Thoracic aorta (tissue), 2 donors: ENCODE measurements at places on chromosomes 2 and 18. TPM values are rescaled to one million over a fixed set of nuclear protein-coding genes. Genes with fewer than 3 reads are reported as not detected.

DNA sequence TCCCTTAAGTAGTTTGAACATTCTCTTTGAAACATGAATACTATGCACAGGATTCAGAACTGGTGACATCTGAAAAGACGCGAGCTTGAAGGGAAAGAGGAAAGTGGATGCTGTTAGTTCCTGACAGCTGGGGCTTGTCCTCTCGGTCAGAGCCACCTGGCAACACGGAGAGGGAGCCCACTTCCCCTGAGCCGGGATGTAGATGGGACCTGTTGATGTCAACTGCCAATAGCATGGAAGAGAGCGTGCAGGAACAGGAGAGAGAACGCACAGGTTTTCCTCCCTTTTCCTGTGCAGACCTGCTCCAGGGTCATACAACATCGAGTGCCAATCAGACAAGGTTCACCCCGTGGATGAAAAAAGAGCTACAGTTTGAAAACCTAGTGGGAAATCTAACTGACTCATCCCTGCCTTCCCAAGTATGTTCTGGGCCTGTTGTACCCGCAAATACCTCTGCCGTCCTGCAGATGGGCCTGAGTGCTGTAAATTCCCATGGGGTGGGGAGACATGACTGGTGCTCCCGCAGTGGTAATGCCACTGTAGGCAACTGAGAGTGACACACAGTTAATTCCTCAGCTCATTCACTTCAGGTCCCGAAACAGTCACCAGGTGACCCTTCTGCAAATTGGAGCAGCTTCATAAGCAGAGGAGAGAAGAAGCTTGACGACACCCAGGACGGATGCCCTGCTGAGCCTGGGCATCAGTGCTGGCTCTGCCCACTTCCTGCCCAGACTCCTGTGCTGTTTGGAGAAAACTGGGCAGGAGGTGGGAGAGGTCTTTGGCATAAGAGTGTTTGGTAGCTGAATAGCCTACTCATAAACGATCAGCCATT lies 13.9 kb upstream of the MBP start:
- H3K27me3 ChIP-seq, result no peaks in the 10 kb centered on the region
- no peak overlapping the region for H3K4me3 ChIP-seq
- DNase-seq, result no peak
- no peaks in the 10 kb centered on the region for H3K4me1 ChIP-seq
- H3K36me3 ChIP-seq, result no peaks in the 10 kb centered on the region
- H3K27ac ChIP-seq, result no peak overlapping the region

DNA sequence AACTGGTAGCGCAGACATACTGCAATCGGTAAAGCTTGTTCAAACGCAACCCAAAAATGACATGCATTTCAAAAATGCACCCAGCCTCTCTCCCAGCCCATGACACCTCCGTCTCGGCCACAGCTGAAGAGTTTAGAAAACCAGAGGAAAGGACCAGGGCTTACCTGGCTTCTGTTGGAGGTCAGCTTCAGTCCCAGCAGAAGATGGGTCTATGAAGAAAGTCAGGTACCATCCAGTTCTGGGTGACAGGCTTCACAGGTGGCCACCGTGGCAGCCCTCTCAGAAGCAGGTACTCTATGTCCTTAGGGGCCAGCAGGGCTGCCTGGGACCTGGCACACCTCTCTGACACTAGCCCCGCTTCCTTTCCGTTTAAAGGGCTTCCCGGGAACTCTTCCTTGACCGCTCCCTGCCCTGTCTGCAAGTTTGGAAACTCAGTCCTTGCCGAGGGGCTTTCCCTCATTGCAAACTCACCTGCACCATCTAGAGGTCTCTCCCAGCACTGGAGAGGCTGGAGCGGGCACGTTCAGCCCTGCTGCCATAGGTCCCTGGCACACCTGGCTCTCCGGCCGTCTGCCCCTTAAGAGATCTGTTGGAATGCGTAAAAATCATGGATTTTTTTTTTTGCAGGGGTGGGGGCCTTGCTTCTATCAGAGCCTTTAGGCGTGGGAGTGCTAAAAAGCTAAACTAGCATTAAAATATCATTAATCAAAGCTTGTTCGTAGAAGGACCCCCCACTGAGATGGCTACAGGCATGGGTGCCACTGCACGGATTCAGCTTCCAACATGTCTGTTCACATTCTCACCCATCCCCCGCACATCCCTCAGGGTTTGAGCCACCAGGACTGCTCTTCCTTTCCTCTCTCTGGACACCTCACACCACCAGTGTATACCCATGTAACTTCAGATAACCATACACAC lies at the start of gene EDAR:
EDAR (minus strand) TSS at position 425 of the 918 bp plus-strand sequence. CDS start 58,206 bp downstream, outside the sequence.
- H3K36me3 ChIP-seq, result no peaks in the 10 kb centered on the region
- H3K27me3 ChIP-seq, result no peaks in the 10 kb centered on the region
- no peak for DNase-seq
- H3K4me1 ChIP-seq, result no peaks in the 10 kb centered on the region

DNA sequence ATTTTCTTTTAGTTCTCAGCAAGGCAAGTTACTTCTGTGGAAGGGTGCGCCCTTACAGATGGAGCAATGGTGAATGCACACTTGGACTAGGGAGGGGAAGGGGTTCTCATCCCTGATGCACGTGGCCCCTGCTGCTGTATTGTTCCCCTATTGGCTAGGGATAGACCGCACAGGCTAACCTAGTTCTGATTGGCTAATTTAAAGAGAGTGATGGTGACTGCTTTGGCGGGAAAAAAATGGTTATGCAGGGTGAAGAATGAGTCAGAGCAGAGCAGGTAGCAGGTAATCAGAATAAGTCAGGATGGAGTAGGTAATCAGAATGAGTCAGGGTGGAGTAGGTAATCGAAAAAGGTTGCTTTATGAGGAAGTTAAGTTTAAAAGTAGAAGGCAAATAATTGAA lies 171.5 kb downstream of the MTCL1 start:
- H3K27me3 ChIP-seq, result no peaks in the 10 kb centered on the region
- H3K4me3 ChIP-seq, result no peak overlapping the region
- no peak overlapping the region for H3K27ac ChIP-seq
- H3K4me1 ChIP-seq, result no peaks in the 10 kb centered on the region
- H3K36me3 ChIP-seq, result no peaks in the 10 kb centered on the region

DNA sequence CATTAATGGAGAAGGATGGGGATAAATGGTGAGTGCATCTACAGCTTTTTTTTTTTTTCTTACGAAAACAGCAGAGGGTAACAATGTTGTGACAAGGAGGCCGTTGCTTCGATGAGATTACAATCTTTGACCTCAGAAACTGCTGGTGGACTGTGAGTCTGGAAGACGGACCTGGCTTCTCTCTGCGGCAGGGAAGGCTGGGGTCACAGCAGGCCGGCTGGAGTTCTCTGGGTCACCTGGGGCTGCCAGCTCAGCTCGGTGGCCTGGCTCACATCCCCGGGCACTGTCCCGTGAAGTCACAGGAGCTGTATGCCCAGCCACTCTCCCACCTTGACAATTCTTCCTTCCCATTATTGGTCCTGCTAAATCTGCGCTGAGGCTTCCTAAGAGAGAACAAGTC lies 160.8 kb downstream of the ACKR3 start:
- no peaks in the 10 kb centered on the region for H3K27me3 ChIP-seq
- no peak for DNase-seq
- H3K27ac ChIP-seq, result no peak overlapping the region

Gene IL18R1
- total RNA-seq, result 22.2 TPM

DNA sequence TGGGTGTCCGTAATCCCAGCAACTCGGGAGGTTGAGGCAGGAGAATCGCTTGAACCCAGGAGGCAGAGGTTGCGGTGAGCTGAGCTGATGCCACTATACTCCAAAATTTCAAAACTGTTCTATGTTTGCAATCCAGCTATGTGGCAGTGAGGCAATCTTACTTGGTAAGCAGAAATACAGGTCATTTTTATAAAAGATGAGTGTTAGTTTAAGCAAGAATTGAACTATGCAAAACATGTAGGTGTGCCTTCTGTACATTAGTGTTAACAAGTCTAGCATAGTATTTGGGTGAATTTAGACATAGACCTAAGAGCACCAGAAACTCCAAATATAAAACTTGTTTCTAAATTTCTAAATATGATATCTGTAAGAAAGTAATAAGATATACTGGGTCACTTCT lies 7.2 kb downstream of the DSC1 start:
- DNase-seq, result no peak
- H3K27ac ChIP-seq, result no peak overlapping the region
- H3K4me1 ChIP-seq, result no peaks in the 10 kb centered on the region
- no peaks in the 10 kb centered on the region for H3K36me3 ChIP-seq

GRCh38 chr18:33107511-33107910 lies 333.0 kb downstream of the CCDC178 start:
- H3K27me3 ChIP-seq, result no peaks in the 10 kb centered on the region
- no peak for DNase-seq
- no peaks in the 10 kb centered on the region for H3K4me1 ChIP-seq
